ENCODE measurements at places on chromosomes 2 and 18.

GRCh38 chr2:67041051-67041450, 356.1 kb upstream of the ETAA1 start:
- DNase-seq, result no peak

DNA sequence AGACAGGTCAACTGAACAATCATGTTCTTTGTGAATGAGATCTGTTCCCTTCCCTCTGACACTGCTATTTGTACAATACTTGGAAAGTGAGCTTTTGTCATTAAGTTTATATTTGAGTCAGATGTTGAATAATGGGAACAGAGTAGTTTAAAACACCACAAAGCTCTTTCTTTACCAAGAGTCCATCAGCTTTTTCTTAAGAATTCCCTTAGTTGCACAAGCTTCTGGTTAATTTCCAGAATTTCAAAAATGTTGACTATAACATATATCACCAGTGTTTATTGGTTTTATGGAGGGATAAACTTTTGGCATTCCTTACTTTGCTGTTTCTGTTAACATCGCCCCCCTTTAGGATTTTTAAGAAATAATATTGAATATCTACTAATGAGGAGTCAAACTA, 403.7 kb downstream of the CCDC85A start:
- no peak for DNase-seq

DNA sequence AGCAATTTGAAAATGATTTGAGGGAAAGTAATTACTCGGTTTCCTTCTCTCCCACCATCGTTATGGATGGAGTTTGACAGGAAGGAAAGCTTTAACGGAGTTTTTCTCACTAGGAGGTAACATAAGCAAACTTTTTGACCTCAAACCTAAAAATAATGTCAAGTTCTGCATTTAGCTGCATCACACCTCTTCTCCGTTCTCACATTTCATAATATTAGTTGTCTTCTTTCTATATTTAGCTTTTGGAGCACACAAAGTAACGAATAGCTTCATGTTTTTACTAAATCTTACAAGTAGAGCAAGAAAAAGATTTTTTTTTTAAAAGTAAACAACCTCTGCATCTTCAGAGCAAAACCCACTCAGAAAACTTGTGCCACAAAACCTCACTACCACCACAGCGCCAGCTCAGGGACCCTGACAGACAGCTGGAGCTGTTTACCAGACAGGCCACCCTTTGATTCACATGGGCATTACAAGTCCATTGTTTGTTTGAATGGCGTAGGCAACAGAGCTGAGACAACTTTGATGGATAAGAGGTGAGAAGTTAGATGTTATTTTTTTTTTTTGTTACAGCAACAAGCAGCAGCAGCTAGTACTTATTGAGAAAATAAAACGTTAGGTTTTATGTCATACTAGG, 21.9 kb upstream of the ICOS start:
- DNase-seq, result no peak

DNA sequence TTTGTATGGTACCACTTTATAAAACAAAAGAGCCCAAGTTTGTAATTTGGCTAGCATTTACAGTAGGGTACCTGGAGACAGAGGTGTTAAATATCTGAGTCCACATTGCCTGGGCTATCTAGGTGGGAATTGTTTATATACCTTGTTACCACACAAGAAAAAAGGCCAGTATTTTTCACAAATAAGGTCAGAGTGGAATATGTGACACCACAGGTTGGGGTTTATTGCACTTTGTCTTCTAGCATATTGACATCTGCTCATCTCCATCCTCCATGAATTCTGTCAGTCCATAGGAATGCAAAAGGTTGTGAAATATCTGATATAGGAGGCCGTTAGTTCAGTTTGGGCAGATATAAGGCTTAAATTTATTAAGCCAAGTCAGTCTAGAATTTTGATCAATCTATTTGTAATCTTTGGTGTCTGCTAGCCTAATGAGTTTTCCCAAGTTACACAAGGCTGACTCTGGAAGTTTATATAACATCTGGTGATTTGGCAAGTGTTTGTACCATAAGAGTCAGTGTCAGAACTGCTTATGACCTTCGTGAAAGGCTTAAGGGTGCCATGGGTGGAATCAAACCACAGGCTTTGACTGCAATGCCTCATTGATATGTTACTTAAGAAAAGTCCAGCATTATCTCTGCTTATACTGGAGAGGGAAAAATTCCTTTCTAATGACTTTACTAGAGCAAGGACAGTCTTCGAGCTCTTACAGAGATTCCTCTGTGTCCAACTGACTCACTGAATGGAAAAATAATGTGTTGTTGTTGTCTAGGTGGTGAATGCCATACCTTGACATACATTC, 11.3 kb upstream of the DPP4 start:
- no peak for DNase-seq
